ENCODE measurements at places on chromosomes 3 and 15.
A peak's percentile ranks its signal among the peaks of the same experiment; 100 is the strongest.

GRCh38 chr3:21433751-21434150, 317.3 kb downstream of the ZNF385D start:
- no peak for DNase-seq

DNA sequence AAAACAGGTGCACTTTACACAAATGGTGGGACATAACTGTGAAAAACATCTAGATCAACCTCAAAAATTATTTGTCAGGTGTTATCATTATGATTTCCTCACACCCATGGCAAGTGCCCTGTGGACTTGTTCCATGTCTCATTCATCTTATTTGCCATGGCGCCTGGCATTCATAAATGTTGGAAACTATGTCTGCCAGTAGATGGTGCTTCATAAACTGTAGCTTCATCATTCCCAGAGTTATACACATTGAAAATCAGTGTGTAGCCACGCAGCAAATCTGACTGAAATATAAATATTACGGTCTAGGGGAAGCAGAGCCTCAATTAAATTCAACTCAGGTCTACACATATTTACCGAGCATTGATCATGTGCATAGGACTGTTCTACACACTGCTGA, 90.7 kb downstream of the IMPG2 start:
- no peak for DNase-seq

GRCh38 chr15:75785771-75786574, 57.3 kb upstream of the UBE2Q2 start:
- no peak for DNase-seq

GRCh38 chr3:129417326-129417725, 11.1 kb downstream of the EFCAB12 start:
- DNase-seq: no peak

DNA sequence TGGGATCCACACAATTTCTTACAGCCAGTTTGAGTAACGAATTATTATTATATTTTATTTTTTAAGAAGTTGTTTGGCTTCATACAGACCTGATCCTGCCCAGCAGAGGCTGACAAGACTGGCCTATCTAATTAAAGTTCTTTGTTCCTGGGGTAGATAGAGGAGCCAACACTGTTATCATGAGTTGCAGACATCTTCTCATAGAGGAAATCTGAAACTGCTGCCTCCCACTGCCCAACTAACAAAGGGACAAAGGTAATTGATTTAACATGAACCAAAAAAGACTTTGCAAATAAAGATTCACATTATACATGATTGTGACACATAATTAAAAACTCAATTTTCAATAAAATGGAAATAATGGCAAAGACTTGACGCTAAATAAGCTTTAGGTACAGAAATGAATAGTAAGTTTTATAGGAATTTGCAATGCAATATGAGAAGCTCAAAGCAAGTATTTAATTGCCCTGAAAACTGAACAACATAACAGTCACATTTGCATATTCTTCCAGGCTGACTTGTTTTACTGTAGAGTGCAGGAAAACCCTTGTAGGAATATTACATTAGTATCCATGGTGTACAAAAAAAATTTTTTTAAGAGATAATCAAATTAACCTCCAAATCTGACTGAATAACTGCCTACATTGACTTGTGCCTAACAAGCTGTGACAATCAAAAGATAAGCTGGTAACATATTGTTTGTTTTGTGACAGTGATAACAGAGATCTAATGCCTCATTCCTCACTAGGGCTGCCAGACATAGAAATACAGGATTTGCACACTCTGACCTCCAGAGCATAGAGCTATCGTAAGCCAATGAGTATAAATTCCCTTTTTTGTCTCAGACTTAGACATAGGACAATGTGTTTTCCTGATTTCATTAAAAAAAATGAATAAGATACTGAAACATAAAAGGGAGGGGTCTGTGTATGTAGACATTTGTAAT, 273.2 kb downstream of the MFSD1 start:
- DNase-seq: no peak

GRCh38 chr3:65953301-65953812, 85.4 kb downstream of the MAGI1 start:
- DNase-seq: peak; percentile 88

DNA sequence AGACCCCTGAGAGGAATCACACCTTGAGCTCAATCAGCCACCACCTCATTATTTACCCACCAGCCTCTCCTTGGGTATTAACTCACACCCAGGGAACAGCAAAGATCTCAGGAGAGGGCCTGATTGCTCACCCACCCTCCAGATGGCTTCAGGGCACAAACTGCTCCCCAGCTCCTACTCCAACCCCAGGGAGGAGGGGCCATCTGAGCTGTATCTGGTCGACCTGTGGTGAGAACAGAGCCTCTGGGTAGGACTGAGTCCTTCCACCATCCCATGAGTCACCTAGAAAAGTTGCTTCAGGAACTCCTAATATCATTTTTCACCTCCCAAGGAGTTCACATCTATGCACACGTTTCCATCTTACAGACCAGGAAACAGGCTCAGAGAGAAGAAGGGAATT, 44.8 kb upstream of the HES1 start:
- DNase-seq: no peak

GRCh38 chr3:197393711-197394110, 95.3 kb upstream of the DLG1 start:
- DNase-seq: no peak

DNA sequence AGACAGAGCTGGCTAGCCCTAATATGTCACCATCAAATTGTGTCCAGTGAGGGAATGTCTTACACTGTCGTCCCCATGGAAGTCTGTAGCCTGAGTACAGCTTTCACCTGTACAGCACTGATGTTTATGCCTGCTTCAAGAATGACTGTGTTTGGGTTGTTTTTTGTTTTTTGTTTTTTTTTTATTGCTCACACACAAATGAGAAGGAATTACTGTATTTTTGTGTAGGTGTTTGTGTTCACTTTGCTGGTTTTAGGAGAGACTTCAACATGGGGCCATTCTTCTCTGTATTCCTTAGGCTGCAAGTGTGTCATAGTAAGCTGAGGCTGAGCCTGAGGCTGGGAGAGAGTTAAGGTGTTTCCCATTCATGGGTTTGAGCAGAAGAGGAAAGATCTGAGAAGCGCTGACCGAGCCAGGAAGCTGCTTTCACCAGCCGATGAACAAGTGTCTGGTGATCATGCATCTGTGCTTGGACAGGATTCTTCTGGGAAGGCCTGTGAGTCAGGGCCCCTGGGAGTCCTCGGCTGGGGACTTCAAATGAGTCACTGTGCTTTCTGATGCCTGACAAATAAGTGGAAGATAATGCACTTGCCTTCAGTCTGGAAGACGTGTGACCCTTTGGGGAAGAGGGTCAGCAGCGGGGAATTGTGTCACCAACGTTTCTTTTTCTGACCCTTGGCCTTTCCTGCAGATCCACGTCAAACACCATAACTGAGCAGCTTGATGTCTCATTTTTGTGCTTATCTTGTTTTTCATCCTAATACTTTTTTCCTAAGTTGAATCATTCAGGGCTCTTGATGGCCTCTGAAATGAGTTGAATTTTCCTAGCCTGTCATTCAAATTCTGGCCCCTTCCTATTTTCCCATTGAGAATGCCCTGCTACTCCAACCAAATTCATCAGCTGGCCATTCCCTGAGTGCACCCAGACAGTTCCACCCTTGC, 36.7 kb upstream of the ZBTB38 start:
- no peak for DNase-seq

GRCh38 chr3:27333843-27334242, 35.3 kb downstream of the NEK10 start:
- no peak for DNase-seq

- no peak for DNase-seq
Measured at GRCh38 chr3:186782542-186783057, 777 bp upstream of the EIF4A2 start.

DNA sequence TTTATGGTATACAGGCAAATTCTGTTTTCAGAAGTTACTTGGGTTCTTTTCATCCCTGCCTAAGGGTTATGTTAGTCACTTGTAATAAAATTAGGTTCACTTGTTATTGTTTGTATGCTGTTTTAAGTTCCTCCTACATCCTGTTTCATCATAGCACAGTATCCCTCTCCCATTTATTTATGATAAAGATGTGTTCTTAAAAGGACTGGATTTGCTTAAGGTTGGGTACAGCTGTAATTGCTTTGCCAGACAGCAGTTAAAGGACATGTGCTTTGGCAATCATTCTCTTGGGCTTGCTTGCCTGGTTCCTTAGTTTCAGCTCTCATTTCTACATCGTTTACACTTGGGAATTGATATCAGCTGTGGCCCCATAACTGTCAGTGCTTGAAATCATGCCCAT, 11.7 kb downstream of the ATP2C1 start:
- DNase-seq: no peak

GRCh38 chr3:52843108-52843865, 8.5 kb upstream of the MUSTN1 start:
- no peak for DNase-seq

- DNase-seq: no peak
Measured at GRCh38 chr3:101010296-101010695, 17.1 kb upstream of the ABI3BP start.

- no peak for DNase-seq
Measured at GRCh38 chr3:64936556-64936955, 248.8 kb upstream of the ADAMTS9 start.

GRCh38 chr15:48440084-48440483, 108.9 kb downstream of the DUT start:
- DNase-seq: no peak

GRCh38 chr3:171959532-171960089, 79.8 kb upstream of the FNDC3B start:
- no peak for DNase-seq

- DNase-seq: no peak
Measured at GRCh38 chr15:22253676-22254408, 173.5 kb downstream of the OR4M2 start.

- no peak for DNase-seq
Measured at GRCh38 chr3:20280257-20280656, 94.3 kb upstream of the SGO1 start.

GRCh38 chr3:36677331-36678007, 86.9 kb downstream of the DCLK3 start:
- no peak for DNase-seq

DNA sequence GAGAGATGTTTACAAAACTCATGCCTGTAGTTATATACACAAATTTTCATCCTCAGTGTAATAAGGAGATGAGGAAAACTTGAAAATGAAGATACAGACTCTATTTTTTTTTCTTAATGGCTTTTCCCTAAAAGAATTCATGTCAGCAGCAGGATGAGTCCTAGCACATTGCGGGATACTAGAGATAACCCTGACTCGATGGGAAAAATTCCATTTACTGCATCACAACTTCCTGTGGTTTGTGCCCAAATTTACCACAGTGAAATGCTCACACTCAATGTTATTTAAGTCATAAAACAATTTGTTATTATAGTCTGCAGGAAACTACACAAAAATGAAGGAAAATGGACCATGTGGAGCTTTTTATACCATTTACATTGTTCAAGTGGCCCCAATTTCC, 581.9 kb upstream of the ZNF717 start:
- DNase-seq: no peak

DNA sequence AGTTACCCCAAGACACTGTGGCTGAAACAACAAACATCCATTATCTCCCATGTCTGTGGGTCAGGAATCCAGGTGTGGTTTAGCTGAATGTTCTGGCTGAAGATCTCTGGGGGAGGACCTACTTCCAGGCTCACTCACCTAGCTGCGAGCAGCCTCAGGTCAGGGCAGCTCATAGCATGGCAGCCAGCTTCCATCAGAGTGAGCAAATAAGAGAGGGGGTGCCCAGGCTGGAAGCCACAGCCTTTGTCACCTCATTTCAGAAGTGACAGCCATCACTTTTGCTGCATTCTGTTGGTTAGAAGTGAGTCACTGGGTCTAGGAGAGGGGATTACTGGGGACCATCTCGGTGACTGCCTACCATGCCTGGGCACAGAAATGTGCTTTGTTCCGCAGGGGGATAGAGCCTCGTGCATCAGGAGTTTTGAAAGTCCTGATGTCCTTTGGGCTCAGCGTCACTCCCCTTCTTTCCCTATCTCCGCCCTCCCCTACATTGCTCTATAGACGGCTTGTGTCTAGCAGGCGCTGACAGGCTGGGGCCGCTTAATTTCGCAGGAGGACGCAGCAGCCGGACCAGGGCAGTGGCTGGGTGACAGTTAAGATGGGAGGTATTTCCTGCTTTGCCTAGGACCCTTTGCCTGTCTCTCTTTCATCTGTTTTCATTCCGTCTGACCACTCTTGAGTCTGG, 25.4 kb downstream of the TGM4 start:
- DNase-seq: no peak

DNA sequence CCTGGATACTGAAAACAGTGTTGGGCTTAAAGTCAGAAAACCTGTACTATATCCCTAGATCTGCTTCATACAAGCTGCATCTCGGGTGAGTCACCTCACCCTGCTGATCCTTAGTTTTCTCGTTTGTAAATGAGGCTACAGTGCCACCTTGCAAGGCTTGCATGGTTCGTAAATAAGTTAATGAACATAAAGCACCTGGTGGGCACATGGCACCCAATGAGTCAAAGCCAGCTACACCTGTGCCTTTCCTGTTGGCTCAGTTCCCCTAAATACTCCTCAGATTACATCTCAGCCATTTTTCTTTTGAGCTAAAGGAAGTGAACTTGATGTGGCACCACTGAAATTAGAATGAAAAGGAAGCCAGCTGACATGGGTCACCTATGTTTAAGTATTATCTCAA, 26.5 kb downstream of the RTP1 start:
- DNase-seq: no peak

- DNase-seq: no peak
Measured at GRCh38 chr3:138007898-138008297, 2.1 kb upstream of the CLDN18 start.

DNA sequence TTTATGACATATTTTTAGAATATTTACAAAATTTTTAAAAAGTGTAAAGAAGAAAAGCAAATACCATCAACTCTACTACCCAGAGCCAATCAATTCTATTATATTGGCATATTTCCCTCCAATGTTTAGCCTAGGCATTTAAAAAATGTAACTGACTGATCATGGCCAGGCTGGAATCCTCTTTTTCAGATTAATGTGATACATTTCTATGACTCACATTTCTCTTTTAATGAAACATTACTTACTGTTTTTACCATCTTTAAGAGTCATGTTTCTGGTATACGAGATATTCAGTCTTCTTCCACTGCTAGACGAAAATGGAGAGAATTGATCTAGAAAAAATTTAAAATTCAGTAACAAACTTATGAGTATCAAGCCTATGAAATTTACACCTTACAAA, 53.4 kb upstream of the DCUN1D1 start:
- no peak for DNase-seq

GRCh38 chr15:48248414-48248813, 42.3 kb downstream of the SLC12A1 start:
- DNase-seq: no peak

GRCh38 chr3:194476784-194477183, 10.0 kb downstream of the ATP13A3 start:
- no peak for DNase-seq

DNA sequence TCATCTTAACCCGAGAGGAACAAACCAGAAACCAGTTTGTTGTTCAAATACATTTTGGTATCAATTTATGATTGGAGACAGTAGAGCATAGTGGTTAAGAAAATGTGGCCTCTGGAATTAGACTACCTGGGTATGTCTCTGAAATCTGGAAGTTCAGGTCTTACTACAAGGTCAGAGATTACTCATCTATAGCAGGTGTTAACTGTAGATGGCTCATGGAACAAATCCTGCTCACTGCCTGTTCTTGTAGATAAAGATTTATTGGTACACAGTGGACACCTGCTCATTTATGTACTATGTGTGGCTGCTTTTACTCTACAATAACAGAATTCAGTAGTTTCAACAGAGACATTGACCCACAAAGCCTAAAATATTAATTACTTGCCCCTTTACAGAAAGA, 413.3 kb downstream of the CNTN6 start:
- no peak for DNase-seq

GRCh38 chr3:101884776-101885175, 35.5 kb downstream of the NFKBIZ start:
- DNase-seq: no peak
